ENCODE measurements at places on chromosomes 1 and 21.

DNA sequence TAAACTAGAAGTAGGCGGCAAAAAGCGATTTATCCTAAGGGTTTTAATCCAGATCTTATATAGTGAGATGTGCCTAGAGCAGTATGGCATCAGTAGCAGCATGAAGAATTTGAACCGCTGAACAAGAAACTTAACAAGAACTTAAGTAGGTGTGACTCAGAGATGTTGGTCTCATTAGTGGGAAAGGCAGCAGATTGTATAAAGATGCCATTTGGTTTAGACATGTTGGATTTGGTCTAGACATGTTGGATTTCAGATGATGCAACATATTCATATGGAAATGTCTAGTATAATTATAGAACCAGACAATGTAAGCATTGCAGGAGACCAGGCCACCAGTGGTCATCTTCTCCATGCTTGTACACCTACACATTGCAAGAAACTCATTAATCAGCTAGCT lies 42.1 kb upstream of the ZP4 start:
- no peak overlapping the region for H3K4me3 ChIP-seq
- H3K27ac ChIP-seq, result no peak overlapping the region
- H3K4me1 ChIP-seq, result no peaks in the 10 kb centered on the region
- DNase-seq, result no peak
- no peaks in the 10 kb centered on the region for H3K27me3 ChIP-seq

GRCh38 chr1:175679981-175680652 lies 63.3 kb downstream of the TNR start:
- H3K36me3 ChIP-seq, result no peaks in the 10 kb centered on the region
- no peaks in the 10 kb centered on the region for H3K27me3 ChIP-seq
- H3K27ac ChIP-seq, result no peak overlapping the region
- no peaks in the 10 kb centered on the region for H3K4me1 ChIP-seq
- no peak for DNase-seq

DNA sequence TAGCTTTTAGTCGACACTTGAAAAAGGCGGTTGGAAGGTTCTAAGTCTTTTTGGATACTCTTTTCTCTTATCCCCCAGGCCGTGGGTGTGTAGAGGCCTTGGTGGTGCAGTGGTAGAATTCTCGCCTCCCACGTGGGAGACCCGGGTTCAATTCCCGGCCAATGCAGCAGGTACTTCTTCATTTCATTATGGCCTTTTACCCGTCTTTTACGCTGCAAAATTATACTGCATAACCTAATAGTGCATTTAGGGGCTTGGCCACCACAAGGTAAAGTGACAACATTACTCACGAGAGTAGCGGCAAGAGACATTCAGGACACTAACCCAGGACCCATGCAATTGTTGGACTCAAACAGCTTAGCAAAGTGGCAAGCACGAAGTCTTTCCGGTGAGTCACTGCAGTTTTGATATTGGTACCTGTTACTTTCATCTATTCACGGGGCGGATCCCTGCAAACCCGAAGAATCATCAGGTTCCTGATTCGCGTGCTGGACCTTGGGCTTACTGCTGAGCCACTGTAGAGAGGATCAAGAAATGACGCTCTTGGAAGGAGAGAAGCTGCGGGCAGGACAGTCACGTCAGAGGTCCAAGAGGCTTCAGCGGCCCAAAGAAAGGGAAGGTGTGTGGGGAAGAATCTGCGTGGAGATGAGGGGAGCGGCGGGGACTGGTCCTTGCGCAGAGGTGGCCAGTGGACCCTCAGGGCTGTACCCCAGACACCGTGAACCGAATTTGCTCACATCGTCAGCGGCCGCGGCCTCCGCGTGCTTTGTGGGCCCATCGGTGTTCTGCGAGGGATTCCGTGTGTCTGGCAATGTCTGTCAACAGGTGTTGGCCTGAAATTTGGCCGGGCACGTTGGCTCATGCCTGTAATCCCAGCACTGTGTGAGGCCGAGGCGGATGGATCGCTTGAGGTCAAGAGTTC lies 12.9 kb upstream of the RNU1-4 start:
- no peaks in the 10 kb centered on the region for H3K36me3 ChIP-seq
- no peak overlapping the region for H3K27ac ChIP-seq
- peaks cover 6% of the 10 kb centered on the region for H3K27me3 ChIP-seq
- no peak for DNase-seq

DNA sequence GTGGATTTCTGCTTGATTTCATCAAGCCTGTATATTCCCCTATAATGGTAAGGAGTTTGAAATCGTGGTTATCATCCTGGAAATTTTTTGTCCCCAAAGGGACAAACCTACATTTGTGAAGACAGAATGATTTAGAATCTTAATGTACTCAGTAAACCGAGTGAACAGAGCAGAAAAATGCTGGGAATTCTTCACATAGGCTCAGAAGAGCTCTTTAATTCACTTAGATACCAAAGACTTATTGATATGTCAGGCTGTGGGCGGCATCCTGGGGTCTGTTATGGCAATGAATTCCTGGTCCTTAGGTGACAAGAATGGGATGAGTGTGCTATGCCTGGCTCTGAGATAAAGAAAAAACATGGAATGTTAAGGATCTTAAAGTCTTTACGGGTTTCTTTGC lies 74.9 kb downstream of the ROR1 start:
- no peaks in the 10 kb centered on the region for H3K36me3 ChIP-seq
- DNase-seq, result peak; percentile 47
- H3K4me3 ChIP-seq, result no peak overlapping the region
- H3K4me1 ChIP-seq, result no peaks in the 10 kb centered on the region
- H3K27ac ChIP-seq, result no peak overlapping the region

GRCh38 chr1:32286763-32287162 lies 5.1 kb upstream of the HDAC1 start:
- H3K4me1 ChIP-seq, result no peaks in the 10 kb centered on the region
- no peak overlapping the region for H3K4me3 ChIP-seq
- no peak for DNase-seq

DNA sequence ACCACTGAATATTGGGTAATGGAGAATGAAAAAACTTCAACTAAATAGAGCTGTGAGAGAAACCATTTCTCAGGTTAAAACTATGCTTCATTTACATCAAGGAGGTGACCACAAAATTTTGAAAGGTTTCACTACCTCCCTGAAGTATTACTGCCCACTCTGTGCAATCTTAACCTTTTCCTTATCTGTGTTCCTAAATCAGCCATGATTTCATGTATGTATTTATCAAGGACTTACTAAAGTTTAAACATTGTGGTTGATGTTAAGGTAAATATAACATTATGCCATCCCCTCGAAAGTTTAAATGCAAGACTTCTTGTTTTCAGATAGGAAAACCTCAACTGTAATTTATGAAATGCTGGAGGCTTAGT lies 84.4 kb downstream of the CLEC20A start:
- DNase-seq, result peak; percentile 39
- no peaks in the 10 kb centered on the region for H3K27me3 ChIP-seq
- H3K27ac ChIP-seq, result no peak overlapping the region
- no peak overlapping the region for H3K4me3 ChIP-seq
- H3K4me1 ChIP-seq, result no peaks in the 10 kb centered on the region

- no peaks in the 10 kb centered on the region for H3K36me3 ChIP-seq
- DNase-seq, result no peak
- no peak overlapping the region for H3K27ac ChIP-seq
- H3K27me3 ChIP-seq, result no peaks in the 10 kb centered on the region
- H3K4me3 ChIP-seq, result no peak overlapping the region
Measured at GRCh38 chr1:3527774-3528173, 73.3 kb downstream of the ARHGEF16 start.

DNA sequence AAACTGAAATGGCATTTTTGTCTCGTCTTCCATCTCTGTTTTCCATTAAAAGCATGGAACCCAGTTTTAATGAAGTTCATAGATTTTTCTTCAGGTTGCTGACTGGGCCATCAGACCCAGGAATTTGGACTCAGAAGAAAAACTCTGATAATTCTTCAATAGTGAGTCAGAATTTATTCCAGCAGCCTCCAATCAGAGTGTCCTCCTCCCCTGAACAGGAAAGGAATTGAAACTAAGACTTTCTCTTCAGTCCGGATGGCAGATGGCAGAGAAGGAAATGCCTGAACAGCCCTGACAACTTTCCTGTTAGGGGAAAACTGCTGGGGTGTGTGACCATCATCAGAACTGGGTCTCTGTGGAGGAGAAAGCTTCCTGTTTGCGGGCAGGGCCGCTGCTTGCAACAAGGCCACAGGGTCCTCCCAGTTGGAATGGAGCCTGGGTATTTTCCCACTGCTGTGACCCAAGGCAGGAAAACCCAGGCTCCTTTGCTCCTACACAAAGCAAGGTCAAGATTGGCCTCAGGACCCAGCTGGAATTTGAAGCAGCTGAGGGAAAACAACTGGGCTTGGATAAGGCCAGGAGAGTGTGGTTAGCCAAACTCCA lies 20.7 kb downstream of the CD34 start:
- H3K27me3 ChIP-seq, result no peaks in the 10 kb centered on the region
- no peak overlapping the region for H3K4me3 ChIP-seq
- H3K27ac ChIP-seq, result peak overlapping the region; percentile 93
- peaks cover 31% of the 10 kb centered on the region for H3K4me1 ChIP-seq
- H3K36me3 ChIP-seq, result no peaks in the 10 kb centered on the region
- DNase-seq, result peak; percentile 70

DNA sequence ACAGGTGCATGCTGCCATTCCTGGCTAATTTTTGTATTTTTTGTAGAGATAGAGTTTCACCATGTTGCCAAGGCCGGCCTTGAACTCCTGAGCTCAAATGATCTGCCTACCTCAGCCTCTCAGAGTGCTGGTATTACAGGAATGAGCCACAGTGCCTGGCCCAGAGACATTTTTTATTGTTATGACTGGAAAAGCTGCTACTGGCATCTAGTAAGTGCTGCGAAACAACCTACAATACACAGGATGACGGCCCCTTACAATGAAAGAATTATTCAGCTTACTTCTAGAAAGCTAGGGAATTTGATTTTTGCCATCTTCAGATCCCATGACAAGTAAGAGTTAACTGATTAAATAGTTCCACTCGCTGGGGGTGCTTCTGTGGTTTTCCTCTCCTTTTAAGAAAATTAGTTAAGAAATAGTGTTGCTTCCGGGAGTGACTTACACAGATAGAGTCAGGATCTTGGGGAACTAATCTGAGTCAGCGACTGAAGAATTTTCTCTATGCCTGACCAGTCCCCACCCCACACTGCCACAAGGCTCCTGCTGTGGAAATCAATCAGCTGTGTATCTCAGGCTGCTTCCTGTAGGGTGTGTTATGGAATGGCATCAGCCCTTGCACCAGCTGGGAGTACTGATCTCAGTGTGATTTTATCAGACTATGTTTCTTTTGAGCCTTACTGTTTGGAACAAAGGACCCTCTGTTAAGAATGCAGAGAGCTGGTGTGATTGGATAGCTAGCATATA lies 93.0 kb upstream of the BMP8A start:
- H3K27me3 ChIP-seq, result no peaks in the 10 kb centered on the region
- H3K4me1 ChIP-seq, result peaks cover 47% of the 10 kb centered on the region
- no peaks in the 10 kb centered on the region for H3K36me3 ChIP-seq

DNA sequence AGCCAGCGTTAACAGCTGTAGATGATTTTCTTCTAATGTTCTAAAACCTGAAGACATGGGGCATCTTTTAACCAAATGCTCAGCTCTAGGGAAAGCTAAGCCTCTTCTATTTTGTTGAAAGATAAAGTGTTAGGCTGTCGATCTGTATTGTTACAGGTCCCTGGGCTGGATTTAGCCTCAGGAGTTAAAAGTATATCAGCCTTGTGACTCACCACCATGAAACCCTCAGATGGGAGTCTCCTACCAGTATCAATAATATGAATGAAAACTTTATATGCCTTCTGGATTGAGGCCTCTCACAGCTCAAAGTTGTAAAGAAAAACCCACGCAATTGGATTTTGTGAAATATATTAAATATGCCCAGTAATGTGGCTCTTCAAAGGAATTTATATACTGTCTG lies 231.6 kb downstream of the FGGY start:
- no peaks in the 10 kb centered on the region for H3K27me3 ChIP-seq
- no peak overlapping the region for H3K27ac ChIP-seq
- no peak for DNase-seq
- no peaks in the 10 kb centered on the region for H3K4me1 ChIP-seq
- H3K4me3 ChIP-seq, result no peak overlapping the region

GRCh38 chr1:225660544-225660946 lies 7.6 kb upstream of the ENAH start:
- no peak overlapping the region for H3K27ac ChIP-seq
- DNase-seq, result no peak
- no peaks in the 10 kb centered on the region for H3K36me3 ChIP-seq
- no peak overlapping the region for H3K4me3 ChIP-seq
- H3K27me3 ChIP-seq, result no peaks in the 10 kb centered on the region
- H3K4me1 ChIP-seq, result peaks cover 16% of the 10 kb centered on the region

DNA sequence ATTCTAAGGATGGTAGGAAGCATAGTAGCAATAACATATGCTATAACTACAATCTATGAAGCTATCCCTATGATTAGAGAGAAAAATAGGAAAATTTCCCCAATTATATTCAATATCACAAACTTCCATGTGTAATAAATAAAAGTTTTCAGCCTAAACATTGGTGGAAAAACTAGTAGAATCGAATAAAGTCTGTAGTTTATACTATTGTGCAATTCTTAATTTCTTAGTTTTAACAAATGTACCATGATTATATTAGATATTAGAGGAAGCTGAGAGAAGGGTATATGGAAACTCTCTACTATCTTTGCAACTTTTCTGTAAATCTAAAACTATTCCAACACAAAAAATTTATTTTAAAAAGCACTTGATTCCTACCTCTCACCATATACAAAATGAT lies 13.8 kb upstream of the GFI1 start:
- H3K27me3 ChIP-seq, result no peaks in the 10 kb centered on the region
- no peak for DNase-seq
- no peak overlapping the region for H3K4me3 ChIP-seq
- H3K4me1 ChIP-seq, result no peaks in the 10 kb centered on the region
- H3K36me3 ChIP-seq, result no peaks in the 10 kb centered on the region
- no peak overlapping the region for H3K27ac ChIP-seq

DNA sequence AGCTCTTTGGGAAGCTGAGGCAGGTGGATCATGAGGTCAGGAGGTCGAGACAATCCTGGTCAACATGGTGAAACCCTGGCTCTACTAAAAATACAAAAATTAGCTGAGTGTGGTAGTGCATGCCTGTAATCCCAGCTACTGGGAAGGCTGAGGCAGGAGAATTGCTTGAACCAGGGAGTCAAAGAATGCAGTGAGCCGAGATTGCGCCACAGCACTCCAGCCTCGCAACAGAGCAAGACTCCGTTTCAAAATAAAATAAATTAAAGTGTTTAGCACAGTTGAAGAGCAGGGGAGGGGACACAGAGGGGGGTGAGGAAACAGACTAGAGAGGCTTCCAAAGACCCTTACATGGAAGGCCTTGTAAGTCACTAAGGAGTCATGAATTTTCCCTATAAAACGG lies 131.2 kb upstream of the SPATA6 start:
- no peaks in the 10 kb centered on the region for H3K27me3 ChIP-seq
- DNase-seq, result no peak
- no peaks in the 10 kb centered on the region for H3K36me3 ChIP-seq
- no peaks in the 10 kb centered on the region for H3K4me1 ChIP-seq
- no peak overlapping the region for H3K4me3 ChIP-seq

All from fibroblast of lung (primary cell).